ENCODE measurements at places on chromosomes 12 and 14. TPM values are rescaled to one million over a fixed set of nuclear protein-coding genes. Genes with fewer than 3 reads are reported as not detected.

DNA sequence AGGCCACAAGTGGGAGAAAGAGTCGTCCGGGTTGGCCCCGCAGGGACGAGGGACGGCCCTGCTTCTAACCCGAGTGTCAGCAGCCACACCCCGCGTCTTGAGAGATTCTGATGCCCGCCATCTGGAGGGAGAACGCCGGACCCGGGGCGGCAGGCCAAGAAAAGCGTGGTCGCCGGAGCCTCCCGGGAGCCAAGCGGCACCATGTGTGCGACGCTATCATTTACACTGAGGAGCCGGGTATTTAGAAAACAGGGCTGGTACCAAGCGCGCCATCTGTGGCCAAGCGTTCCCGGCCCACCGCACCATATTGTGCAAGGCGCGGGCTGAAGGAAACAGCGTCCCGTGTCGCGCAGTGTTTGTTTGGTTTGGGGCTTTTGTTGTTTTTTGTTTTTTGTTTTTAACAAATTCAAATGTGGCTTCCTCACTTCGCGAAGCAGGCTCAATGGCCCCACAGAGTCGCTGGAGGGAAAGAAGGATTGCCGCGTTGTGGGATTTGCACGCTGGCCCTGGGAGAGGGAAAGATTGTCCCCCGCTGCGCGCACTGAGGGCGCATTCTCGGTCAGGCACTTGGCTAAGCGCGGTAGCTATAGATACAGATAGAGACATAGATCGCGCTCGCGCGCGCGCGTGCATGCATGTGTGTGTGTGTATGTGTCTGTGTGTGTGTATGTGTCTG, 153.8 kb downstream of the BCL11B start:
- no peak for DNase-seq

DNA sequence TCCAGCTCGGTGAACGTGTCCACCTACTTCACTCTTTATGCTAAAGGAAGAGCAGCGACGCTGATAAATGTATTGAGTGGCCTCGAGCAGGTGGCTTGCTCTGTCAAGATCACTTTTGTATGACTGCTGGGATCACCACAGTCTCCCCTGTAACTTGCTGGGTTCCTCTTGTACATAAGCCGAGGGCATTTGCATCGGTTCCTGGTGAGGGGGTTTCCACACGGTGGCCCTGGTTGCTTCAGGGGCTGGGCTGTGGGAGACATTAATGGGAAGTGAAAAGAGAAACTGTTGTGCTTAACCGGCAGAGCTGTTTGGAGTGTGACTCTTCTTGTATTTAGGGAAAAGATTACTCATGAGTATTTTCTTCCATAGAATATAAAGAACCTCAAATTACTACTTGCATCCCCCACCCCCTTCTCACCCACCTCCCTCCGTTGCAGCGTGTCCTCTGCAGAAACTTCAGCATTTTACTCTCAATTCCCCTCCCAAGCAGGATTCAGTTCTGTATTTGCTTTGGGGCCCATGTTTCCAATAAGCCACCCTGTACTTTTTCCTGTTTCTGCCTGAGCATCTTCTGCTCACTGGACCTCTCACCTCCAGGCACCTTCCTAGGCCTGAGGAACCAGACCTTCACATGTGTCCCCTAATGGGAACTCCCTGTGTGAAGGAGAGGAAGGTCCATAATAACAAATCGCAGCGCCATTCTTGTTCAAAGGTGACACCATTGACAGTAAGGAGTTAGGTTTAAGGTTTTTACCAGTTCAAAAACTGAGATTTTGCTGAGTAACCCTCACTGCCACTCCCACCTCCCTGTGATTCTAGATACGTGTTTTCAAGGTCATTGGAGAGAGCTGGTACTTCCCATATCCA, 187.0 kb downstream of the ETV6 start:
- no peak for DNase-seq

GPD1 gene
- 1.0 TPM for total RNA-seq

MEG3 gene
- total RNA-seq = not detected

GRCh38 chr12:51948066-51948465, 3.4 kb upstream of the ACVR1B start:
- no peak for DNase-seq

- no peak for DNase-seq
These were observed 125.2 kb downstream of the NTF3 start for GRCh38 chr12:5556946-5557673.

GRCh38 chr14:55482936-55483605, 42.7 kb upstream of the TBPL2 start:
- no peak for DNase-seq

GRCh38 chr14:79415726-79416125, 795.6 kb downstream of the DIO2 start:
- no peak for DNase-seq
